Kidney (tissue), 22 donors: ENCODE measurements at places on chromosomes 4 and X.

DNA sequence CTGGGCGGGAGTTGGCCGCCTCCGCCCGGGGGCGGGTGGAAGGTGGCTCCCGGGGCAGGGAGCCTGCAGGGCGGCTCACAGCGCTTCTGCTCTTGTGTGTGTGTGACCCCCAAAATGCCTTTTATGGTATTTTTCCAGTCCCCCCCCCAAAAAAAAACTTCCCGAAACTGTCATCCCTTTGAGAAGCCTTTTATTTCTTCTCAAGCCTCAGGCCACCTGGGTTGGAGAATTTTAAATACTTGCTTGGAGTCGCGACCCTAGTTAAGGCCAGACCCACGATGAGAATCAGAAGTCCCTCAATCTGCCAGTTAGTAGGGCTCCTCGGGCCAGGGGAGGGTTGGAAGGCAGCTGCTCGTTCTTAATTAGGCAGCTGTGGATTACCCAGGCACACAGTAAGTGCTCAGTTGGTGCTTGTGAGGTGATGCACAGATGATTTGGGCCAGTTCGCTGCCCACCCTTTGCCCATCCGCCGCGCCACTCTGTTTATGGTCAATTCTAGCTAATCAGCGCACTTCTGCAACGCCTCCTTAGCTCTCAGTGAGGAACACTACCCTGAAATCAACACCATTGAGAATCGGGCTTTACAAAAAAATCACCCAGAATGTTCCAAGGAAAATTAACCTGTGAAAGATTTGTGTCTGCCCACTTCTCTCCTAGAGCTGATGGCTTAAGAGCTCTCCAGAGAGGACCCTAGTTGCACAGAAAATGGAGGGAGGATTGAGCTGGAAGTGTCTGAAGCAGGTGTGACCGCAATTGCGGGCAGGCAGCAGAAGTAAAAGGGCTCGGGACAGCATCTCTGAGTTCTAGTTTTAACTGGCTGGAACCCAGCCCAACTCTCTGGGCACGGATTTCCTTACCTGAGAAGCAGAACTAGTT is 648 bp upstream of the SCD5 start:
- peak; percentile 34 for DNase-seq

DNA sequence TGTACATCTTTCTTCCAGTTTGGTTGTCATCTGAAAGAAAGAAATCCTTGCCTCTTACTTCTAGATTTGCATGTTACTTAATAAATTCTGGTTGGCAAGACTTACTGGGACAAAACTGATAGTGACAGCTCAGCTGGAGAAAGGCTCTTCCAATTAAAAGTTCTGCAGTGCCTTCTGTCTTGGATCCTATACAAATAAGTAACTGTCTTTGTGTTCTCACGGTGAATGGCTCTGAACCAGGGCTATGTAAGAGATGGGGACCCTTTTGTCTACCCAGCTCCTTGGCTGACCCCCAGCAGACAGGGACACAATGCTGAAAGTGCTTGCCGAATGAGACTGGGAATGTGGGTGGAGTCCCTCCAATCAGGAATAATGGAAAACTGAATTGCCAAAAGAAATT is 89.5 kb downstream of the AASDH start:
- DNase-seq, result no peak

DNA sequence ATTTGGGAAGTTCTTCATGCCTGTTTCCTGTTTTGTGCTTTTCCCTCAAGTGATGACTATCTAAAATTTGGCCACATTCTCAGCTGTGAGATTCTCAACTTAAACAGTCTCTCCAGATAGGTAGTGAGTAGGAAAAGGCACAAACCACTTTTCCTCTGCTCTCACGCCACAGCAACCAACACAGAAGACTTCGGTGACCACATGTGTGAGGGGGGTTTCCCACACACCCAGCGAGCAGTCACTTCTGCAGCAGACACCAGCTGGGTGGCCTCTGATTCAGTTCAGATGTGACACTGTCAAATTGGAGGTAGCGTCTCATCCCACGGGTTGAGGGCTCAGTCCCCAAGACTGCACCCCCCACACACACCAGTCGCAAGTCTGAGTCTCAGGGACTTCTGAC is 25.1 kb upstream of the CLDN34 start:
- DNase-seq, result no peak

DNA sequence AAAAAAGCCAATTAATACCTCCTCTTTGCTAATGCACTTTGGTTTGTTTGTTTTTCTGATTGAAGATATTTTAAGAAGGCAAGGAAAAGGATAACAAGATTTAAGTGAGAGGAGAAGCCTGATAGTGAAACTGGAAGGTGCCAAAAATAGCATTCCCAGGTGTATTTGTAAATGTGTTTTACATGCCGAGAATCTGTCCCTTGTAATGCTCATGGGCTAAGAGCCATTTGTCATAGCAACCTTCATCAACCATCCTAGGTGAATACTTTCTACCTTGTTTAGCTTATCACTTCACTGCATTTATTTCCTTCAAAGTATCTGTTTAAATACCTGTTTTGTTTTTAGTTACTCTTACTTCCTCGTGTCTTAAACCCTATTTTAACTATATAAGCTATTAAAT is 127.8 kb downstream of the KCTD8 start:
- DNase-seq, result no peak

DNA sequence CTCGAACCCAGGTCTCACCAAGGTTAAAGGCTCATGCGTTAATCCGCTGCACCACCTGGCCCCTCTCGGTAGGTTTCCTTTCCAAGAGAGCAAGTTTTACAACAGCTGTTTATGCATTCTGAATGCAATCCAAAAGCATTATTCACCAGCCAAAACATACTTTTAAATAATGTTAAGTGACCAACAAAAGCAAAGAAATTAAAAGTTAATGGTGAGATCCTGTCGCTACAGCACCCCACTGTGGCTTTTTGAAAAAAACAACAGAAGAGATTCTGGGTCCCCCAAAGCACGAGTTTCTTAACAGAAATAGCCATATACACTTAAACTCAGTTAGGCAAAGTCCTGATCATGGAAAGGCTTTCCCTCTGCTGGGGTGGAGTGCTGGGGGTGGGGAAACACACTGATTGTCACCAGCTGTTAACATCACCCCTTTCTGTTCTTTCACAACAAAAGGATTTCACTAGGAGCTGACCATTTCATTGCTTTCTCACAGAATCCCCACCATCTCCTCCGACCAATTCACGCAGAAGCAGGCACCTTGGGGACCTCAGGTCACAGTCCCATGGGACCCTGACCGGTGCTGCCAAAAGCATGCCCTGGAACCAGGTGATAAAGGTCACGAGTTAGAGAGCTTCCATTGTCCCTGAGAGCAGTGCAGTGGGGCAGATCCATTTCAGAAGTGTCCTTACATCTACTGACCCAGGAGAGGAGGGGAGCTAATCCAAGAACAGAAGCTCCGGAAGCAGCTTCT is 51.2 kb downstream of the ZNF827 start:
- no peak for DNase-seq

GRCh38 chr4:159279084-159279483 is 176.2 kb downstream of the RAPGEF2 start:
- no peak for DNase-seq

GRCh38 chrX:139708067-139708466 is at the start of gene MCF2:
Gene MCF2 (minus strand): TSS chrX:139708167. CDS start chrX:139651744, 56,423 bp downstream.
- no peak for DNase-seq

DNA sequence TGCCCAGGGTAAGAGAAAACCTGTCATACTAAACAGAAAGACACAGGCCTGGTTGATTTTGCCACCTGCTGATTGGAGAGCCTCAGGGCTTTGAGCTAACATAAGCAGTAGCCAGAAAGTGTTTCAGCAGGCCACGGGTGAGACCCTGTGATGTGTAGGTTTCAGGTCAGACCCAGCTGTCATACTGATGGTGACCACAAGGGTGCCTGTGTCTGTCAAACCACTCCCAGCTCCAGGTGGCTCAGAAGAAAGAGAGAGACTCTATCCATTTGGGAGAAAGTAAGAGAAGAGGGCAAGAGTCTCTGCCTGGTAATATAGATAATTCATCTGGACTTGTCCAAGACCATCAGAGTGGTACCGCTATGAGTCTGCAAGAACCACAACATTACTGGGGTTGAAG is 72.8 kb upstream of the NLRP2B start:
- DNase-seq, result no peak

DNA sequence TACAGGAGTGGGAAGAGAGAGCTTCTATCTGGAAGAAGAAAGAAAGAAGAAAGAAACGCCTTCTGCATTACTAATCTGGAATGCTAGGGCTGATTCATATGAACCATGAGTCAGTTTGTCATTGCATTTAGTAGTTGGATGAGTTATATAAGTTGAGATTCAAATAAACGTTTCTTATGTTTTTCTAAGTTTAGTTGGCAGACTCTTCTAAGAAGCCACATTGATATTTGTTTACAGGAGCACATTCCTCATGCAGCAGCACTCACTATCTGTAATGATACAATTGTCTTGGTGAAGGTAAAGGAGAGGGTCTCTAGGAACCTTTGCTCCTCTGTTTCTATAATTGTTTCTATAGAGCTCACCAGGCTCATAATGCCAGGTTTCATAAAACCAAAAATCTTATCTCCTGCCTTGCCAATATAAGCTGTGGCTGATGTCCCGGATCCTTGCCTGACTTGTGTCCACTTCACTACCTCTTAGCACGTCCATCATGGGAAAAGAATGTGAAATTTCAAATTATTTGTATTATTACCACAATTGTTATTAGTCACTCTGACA is 39.5 kb downstream of the HOPX start:
- DNase-seq, result no peak

- DNase-seq, result no peak
These were observed 1.4 kb upstream of the HAUS7 start for GRCh38 chrX:153471663-153472280.

DNA sequence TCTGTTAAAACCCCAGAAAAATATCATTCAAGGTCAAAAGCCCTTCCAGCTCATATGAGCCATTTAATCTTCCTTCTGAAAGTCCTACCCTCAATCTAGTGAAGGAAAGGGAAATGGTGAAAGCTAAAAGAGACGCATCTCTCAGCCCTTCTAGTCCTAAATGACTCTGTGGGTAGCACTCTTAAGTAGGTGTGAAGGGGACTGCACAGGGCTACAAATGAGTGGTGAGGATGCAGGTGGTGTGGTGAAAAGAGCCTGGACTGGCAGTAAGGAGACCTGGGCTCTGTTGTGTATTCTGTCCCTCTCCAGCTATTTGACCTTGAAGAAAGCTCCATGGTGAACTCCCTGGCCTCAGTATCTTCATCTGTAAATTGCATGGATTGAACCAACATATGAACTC is 671.8 kb upstream of the DIPK2B start:
- no peak for DNase-seq

DNA sequence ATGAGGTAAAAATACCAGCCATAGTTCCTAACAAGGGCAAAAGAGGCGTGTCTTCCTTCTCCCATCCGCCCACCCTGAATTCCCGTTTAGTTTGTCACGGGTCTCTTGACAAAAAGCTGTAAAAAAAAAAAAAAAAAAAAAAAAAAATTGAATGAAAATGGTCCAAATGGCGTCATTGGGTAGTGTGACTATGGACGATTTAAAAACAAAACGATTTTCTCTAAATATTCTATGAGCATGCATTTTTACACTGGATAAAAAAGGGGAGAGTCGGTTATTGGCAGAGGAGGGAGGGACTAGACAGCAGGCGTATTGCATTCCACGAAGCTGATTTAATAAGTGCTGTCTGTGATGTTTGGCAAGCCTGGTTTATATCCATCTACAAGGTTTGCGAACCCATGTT is at the start of gene FAM133A:
FAM133A (plus strand) TSS at position 338 of the 403 bp plus-strand sequence. CDS start 35,214 bp downstream, outside the sequence.
- DNase-seq, result no peak

- no peak for DNase-seq
These were observed 95.4 kb downstream of the NYX start for GRCh38 chrX:41542536-41542935.

- no peak for DNase-seq
These were observed 262.6 kb upstream of the BMP3 start for GRCh38 chr4:80767944-80768343.

DNA sequence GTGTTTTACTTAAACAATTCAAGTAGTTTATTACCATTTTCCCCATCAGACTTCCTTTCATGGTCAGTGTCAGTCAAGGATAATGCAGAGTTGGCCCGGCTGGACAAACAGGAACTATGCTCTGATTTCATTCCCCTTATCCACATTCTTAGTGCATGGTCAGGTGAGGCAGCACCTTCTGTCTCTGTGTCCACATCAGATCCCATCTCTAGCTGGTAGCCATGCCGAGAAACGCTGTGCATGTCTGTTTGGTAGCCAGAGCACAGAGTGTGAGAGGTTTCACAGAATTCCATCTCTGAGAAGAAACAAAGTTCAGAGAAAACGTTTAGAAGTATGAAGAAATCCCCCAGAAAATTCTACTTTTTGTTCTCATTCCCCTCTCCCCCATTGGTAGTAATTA is 423.7 kb upstream of the TEX13C start:
- no peak for DNase-seq

DNA sequence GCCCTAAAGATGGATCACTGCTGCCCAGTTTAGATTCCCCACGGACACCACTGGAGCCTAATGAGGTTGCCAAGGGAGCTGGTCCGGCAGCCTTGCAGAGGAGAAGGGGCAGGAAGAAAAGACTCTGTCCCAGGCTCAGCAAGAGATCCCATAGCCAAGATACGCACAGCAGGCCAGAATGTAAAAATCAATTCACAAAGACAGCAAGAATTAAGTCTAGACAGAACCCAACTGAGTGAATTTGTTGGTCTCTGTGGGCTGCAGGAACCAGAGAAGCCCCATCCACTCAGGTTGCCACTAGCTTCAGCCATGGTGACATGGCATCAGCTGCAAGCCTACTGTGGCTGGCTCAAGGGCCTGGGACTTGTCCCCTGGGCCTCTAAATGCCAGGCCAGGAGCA is 22.9 kb downstream of the TSC22D3 start:
- no peak for DNase-seq

- DNase-seq, result no peak
These were observed 67.4 kb downstream of the VCX2 start for GRCh38 chrX:8103655-8104054.

GRCh38 chr4:78311306-78311705 is 240.3 kb upstream of the ANXA3 start:
- DNase-seq, result no peak

DNA sequence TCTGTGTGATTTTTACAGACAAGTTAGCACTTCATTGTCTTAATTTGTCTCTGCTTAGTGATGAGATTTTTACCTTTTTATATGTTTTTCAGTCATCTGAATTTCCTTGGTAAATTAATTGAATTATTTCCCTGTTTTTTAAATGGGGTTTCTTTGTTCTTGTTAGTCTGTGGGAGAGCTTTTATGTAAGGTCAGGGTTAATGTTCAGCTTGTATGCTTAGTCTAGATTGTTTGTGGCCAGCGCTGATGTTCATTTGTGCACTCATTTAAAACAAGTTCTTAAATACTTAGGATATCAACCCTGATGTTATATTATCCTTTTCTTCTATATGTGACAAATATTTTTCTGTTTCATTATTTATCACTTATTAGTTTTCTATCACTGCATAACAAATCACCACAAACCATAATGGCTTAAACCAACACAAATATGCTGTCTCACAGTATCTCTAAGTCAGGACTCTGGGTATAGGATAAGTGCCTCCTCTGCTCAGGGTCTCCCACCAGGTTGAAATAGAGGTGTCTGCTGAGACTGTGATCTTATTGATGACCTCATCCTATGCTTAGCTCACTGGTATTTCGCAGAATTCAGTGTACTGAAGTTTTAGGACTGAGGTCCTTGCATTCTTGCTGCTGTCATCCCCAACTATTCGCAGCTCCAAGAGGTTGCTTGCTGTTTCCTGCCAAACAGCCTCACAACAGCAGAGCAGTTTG is 53.2 kb downstream of the ATP10D start:
- DNase-seq, result no peak
